ENCODE measurements at places on chromosomes 6 and 20.

GRCh38 chr6:138736640-138737039, 36.9 kb upstream of the CCDC28A start:
- no peak for DNase-seq

- DNase-seq, result peak; percentile 19
Observed at GRCh38 chr20:57435498-57436222, 44.5 kb downstream of the RBM38 start.

GRCh38 chr6:408148-408547, 16.6 kb downstream of the IRF4 start:
- DNase-seq, result no peak

- DNase-seq, result no peak
Observed at GRCh38 chr6:117607511-117607910, 5.2 kb upstream of the GOPC start.

GRCh38 chr20:38198238-38198861, 33.3 kb upstream of the TGM2 start:
- no peak for DNase-seq

- no peak for DNase-seq
Observed at GRCh38 chr20:33709905-33710541, 10.1 kb downstream of the PXMP4 start.

GRCh38 chr6:110180228-110181008, at the start of gene CDC40:
CDC40 (plus strand) TSS chr6:110180427; CDS start chr6:110180445, 18 bp downstream.
- peak; percentile 40 for DNase-seq

DNA sequence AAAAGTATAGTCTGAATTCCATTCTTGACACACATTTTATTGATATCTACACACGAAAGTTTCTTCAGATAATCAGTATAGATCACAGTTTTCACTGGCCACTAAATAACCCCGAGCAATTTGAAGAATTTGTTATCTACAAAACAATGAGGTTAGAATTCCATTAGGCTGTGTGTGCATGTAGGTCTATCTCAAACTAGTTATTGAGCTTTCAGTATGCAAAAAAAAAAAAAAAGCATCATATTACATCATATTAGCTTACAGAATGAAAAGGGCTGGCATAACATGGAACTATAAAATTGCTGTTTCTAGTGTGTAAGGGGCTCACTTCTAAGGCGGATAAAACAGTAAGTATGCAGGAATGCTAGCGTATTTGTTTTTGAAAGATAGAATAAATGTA, 59.5 kb upstream of the ADGRG6 start:
- no peak for DNase-seq

- DNase-seq, result no peak
Observed at GRCh38 chr20:53828682-53829254, 235.1 kb upstream of the ZNF217 start.

DNA sequence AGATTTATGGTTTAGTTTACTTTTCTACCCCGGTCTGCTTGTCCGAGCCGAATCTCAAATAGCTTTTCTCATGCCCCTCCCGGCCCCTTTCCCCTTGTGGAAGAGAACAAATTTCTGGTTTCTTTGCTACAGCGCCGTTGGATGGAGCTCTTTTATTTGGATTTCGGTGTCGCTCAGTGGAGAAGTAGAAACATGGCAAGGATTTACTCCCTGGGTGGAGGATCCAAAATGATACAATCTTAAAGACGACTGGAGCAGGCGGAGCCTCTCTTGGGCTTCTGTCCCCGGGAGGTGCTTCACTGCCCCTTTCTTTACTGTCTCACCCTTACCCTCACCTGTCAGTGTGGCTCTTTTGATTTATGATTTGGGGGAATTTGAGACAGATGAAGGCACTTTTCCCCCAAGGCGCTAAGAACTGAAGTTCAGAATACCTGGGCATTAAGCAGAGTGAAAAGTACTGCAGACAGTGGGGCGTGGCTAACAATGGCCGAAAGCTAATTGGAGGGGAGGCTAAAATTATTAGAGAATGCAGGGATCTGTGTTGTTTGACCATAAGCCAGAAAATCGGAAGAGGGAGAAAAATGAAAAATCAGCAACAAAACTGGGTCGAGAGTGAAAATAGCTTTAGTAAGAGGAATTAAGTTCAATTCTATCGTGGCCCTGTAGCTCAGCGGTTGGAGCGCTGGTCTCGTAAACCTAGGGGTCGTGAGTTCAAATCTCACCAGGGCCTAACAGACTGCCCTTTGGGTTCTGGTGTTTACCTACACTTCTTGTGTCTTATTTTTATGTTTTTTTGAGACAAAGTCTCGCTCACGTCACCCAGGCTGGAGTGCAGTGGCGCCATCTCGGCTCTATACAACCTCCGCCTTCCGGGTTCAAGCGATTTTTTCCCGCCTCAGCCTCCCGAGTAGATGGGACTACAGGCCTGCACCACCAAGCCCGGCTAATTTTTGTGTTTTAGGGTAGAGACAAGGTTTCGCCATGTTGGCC, 145.1 kb upstream of the ZNF184 start:
- DNase-seq, result no peak

- DNase-seq, result no peak
Observed at GRCh38 chr6:85747666-85748065, 105.0 kb upstream of the SYNCRIP start.

GRCh38 chr6:29653452-29654038, 3.3 kb upstream of the MOG start:
- DNase-seq, result peak; percentile 15

DNA sequence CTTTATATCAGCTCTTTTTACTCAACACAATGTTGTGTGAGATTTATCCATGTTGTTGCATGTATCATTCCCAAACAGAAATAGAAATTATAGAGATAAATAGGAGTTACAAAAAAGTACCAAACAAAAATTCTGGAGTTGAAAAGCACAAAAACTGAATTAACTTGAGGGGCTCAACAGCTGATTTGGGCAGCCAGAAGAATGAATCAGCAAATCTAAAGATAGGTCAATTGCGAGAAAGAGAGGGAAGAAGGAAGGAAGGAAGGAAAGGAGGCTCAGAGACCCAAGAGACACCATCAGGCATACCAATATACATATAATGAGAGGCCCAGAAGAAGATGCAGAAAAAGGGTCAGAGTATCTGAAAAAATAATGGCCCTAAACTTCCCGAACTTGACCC, 98.9 kb downstream of the ATG5 start:
- DNase-seq, result no peak

GRCh38 chr6:105621564-105622175, 218.8 kb upstream of the PREP start:
- DNase-seq, result no peak

DNA sequence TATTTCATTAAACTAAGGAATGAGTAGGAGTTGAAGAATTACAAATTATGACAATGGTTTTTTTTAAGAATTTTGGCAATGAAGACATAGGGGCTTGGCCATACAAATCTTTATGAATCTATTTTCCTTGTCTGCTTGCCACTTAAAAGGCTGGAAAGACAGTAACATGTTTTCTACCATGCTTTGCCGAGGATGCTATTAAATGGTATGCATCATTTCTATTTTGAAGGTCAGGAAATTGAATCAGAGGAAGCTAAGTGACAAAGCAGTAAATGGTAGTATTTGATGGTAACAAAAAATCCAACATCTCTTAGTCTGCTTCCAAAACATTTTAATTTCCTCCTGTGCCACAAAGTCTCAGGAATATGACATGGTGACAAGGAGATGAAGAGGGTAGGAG, 287.2 kb downstream of the RFPL4B start:
- DNase-seq, result no peak

GRCh38 chr6:85464260-85464644, 14.4 kb downstream of the NT5E start:
- no peak for DNase-seq

GRCh38 chr20:59469267-59470252, 134.8 kb upstream of the PHACTR3 start:
- DNase-seq, result no peak

DNA sequence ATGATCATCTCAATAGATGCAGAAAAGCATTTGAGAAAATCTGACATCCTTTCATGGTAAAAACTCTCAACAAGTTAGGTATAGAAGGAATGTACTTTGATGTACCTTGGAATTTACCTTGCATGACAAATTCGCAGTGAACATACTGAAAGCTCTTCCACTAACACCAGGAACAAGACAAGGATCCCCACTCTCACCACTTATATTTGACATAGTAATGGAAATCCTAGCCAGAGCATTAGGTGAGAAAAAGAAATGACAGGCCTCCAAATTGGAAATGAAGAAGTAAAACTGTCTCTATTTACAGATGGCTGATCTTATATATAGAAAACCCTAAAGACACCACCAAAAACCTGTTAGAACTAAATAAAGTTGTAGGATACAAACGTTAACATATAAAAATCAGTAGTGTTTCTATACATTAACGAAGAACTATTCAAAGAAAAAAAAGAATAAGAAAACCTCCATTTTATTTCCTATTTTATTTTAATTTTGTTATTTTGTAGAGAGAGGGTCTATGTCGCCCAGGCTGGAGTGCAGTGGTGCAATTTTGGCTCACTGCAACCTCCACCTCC, 26.9 kb downstream of the PCNA start:
- no peak for DNase-seq

DNA sequence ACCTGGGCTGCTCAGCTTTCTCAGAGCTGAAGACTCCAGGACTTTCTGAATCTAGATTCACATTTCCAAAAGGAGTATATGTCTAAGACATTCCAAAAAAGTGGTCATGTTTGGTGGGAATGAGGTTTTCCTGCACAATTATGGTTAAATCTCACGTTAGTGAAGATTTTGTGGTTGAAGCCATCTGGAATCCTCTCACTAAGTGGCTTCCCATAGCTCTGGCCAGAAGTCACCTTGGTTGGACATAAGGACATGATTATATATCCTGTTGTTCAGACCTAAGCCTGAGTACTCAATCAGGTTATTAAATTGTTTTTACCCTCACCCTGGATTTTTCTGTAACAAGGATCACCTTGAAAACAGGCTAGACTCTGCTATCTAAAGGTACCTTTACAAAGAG, 176.1 kb upstream of the PLN start:
- no peak for DNase-seq

GRCh38 chr20:7829776-7830175, 110.5 kb downstream of the HAO1 start:
- no peak for DNase-seq

DNA sequence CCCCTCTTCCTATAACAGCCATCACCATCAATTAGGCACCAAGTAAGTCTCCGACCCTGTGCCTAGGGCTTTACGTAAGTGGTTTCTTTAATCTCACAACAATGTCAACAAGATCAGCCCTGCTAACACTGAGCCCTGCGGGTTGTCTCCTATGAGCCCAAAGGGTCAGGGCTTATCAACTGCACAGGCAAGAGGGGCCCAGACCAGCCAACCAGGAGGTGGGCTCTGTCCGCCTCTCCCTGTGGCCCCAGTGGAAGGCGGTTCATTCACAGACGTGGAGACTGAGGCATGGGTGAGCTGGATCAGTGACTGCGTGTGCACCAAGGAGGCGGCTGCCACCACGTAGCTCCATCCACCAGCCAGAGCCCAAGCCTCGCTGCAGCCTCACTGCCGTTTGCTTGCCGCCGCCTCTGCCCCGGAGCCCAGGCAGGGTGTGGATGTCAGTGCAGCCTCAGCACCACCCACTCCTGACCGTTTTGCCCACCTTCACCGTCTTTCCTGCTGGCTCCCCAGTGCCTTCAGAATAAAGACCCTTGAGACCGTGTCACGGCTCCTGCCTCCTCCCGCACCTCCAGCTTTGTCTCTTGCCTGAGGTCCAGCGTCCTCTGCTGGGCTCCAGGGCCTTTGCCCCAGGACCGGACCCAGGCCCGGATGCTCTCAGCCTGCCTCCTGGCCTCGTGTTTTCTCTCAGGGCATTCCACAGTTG, 78.7 kb downstream of the DLL1 start:
- DNase-seq, result peak; percentile 5

- DNase-seq, result no peak
Observed at GRCh38 chr20:20915844-20916243, 190.3 kb downstream of the LINC00237 start.

DNA sequence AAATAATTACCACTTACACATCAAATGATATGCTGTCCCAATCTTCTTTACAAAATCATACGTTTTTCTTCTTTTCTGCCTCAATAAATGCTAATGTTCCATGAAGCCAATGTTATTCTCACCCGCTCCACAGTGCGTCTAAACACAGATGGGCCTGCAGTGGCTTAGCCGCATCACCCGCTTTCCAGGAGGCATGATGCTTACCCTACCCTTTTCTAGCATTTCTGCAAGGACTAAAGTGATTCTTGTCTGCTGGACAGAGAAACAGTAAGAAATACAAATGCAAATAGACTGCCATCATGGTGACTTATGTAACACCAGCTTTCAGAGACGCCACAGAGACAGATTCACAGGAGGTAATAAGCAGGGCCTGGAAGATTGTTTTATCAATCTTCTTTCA, 104.4 kb downstream of the RNASET2 start:
- no peak for DNase-seq

GRCh38 chr6:30167101-30167500, 3.8 kb downstream of the TRIM15 start:
- no peak for DNase-seq

GRCh38 chr6:24391756-24392405, 10.9 kb upstream of the MRS2 start:
- DNase-seq, result no peak

GRCh38 chr6:19391926-19392325, 445.2 kb upstream of the ID4 start:
- DNase-seq, result no peak

DNA sequence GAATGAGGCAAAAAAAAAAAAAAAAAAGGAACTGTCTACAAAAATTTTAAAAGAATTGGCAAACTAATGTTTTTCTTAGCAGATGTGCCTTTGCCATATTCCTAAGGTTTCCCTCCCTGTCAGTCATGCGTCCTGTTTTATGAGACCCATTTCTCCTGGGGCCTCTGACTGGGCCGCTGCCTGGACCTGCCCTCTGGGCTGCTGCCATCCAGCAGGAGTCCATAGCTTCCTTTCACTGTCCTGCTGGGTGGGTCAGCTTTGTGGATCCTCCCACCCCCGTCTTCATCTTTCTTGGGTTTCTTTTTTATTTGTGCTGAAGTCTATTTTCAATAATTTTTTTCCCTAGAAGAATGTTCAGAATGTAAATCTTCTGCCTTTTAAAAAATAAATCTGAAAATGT, 110.8 kb upstream of the SCP2D1 start:
- DNase-seq, result no peak

DNA sequence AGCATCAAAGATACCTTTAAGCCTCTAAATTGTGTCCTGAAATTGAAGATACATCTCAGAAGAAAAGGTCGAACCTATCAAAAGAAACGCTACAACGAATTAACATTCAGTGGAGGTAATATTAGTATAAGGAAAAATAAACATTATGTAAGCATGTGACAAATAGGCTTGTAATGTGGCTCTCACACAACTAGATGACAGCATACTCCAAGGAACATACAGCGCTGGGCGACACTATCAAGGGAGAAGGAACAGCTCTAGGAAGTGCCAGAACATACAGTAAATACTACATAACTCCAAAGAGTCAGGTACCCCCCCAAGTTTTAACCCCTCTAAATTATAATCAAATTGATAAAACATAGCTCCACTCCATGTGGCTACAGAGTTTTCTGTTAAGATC, 103.5 kb downstream of the LAMP5 start:
- DNase-seq, result no peak

DNA sequence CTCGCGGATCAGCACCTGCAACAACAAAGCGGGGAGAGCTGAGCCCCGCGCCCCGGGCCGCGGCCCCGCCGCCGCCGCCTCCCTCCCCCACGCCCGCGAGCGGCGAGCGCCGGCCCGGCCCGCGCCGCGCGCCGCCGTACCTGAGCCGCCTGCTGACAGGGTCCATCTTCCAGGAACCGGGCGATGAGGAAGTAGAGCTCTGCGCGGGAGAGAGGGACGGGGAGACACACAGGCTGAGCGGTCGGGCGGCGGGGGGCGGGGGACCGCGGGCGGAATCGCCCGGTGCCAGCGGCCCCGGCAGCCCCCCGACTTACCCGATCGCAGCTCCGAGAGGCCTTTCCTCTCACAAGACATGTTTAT, 359 bp downstream of the PHIP start:
- DNase-seq, result no peak

- no peak for DNase-seq
Observed at GRCh38 chr6:169898788-169899480, 147.5 kb downstream of the ERMARD start.

All from activated CD4-positive, alpha-beta T cell treated with anti-CD3 and anti-CD28 coated beads for 1 hour (primary cell).